Osteocyte (in vitro differentiated cells): ENCODE measurements at places on chromosomes 16 and 17. TPM values are rescaled to one million over a fixed set of nuclear protein-coding genes. Genes with fewer than 3 reads are reported as not detected.

The ENPP7 gene
- total RNA-seq = not detected in 2 replicates

GRCh38 chr16:11211061-11211976 lies 44.7 kb downstream of the SOCS1 start:
- H3K4me3 ChIP-seq = no peak overlapping the region
- DNase-seq = no peak
- peaks cover 10% of the 10 kb centered on the region for H3K27me3 ChIP-seq
- no peaks in the 10 kb centered on the region for H3K36me3 ChIP-seq

DNA sequence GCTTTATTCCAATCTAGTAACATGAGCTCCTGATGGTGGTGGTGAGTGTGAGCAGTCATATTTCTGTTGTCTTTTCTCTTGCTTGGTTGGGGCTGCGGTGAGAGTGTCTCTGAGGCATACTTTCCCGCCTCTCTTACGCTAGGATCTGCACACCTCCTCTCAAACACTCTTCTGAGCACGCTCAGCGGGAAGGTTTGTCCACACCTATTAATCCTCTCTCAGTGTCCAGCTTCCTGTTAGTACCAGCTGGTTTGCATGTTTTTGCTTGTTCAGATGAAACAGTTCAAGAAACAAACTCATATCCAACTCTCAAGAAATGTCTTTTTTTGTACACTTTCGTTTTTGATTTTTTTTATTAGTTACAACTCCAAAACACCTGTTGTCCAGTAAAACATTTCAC lies 89.5 kb downstream of the CCDC182 start:
- H3K36me3 ChIP-seq = peaks cover 9% of the 10 kb centered on the region
- peaks cover 3% of the 10 kb centered on the region for H3K4me1 ChIP-seq
- H3K4me3 ChIP-seq = no peak overlapping the region
- no peak for DNase-seq
- no peak overlapping the region for H3K27ac ChIP-seq

GRCh38 chr16:22627043-22627442 lies 116.4 kb downstream of the NPIPB5 start:
- H3K4me1 ChIP-seq = no peaks in the 10 kb centered on the region
- no peaks in the 10 kb centered on the region for H3K36me3 ChIP-seq

DNA sequence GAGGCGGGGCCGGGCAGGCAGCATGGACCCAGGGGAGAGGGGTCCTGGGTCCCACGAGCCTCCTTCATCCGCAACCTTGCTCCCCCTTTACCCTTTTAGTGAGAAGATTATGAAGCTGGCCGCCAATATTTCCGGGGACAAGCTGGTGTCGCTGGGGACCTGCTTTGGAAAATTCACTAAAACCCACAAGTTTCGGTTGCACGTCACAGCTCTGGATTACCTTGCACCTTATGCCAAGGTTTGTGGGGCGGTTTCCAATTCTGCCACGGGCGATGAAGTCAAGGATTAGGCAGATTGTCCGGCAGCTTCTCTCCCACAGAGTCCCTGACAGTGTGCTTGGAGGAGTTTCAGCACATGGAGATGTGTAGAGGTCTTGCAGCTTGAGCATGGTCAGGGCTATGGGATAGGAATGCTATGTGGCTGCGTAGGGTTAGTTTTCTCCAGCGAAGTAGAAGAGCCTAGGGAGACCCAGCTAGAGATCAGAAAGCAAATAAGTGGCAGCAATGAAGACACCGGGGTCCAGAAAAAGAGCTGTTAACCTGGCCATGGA lies 598 bp downstream of the NIP7 start:
- peaks cover 15% of the 10 kb centered on the region for H3K36me3 ChIP-seq
- H3K27me3 ChIP-seq = no peaks in the 10 kb centered on the region
- DNase-seq = no peak
- H3K4me1 ChIP-seq = peaks cover 36% of the 10 kb centered on the region
- H3K4me3 ChIP-seq = peak overlapping the region; percentile 98

The TRAPPC1 gene
- 122 and 127 TPM in 2 replicates for total RNA-seq

The KRTAP2-2 gene
- not detected in 2 replicates for total RNA-seq

GRCh38 chr16:88074041-88074440 lies 122.8 kb downstream of the BANP start:
- DNase-seq = no peak
- H3K4me3 ChIP-seq = no peak overlapping the region
- H3K27ac ChIP-seq = no peak overlapping the region
- H3K4me1 ChIP-seq = peaks cover 2% of the 10 kb centered on the region
- H3K36me3 ChIP-seq = peaks cover 26% of the 10 kb centered on the region
- no peaks in the 10 kb centered on the region for H3K27me3 ChIP-seq

GRCh38 chr17:78953356-78954350 lies 26.1 kb downstream of the LGALS3BP start:
- peaks cover 36% of the 10 kb centered on the region for H3K4me1 ChIP-seq
- H3K27me3 ChIP-seq = no peaks in the 10 kb centered on the region
- H3K36me3 ChIP-seq = no peaks in the 10 kb centered on the region
- peak overlapping the region; percentile 41 for H3K27ac ChIP-seq

DNA sequence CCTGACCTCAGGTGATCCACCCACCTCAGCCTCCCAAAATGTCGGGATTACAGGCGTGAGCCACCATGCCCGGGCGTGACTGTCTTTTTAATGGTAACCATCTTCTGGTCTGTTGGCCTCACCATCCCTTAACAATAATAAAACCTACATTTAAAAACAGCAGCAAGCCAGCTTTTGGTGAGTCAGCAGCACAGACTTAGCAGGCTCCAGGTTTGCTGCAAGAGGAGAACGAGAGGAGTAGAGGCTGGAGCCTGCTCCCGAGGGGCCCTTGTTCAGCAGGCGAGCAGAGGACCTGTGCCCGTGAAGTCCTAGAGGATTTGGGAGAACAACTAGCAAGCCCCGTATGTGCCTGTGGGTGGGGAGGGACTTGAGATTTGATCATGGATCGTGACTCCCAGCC lies 35.7 kb downstream of the MYH13 start:
- H3K27ac ChIP-seq = no peak overlapping the region
- H3K4me3 ChIP-seq = no peak overlapping the region
- no peaks in the 10 kb centered on the region for H3K36me3 ChIP-seq
- no peaks in the 10 kb centered on the region for H3K4me1 ChIP-seq
- H3K27me3 ChIP-seq = no peaks in the 10 kb centered on the region
- no peak for DNase-seq

The GAS7 gene
- 18.1 and 18.4 TPM in 2 replicates for total RNA-seq

DNA sequence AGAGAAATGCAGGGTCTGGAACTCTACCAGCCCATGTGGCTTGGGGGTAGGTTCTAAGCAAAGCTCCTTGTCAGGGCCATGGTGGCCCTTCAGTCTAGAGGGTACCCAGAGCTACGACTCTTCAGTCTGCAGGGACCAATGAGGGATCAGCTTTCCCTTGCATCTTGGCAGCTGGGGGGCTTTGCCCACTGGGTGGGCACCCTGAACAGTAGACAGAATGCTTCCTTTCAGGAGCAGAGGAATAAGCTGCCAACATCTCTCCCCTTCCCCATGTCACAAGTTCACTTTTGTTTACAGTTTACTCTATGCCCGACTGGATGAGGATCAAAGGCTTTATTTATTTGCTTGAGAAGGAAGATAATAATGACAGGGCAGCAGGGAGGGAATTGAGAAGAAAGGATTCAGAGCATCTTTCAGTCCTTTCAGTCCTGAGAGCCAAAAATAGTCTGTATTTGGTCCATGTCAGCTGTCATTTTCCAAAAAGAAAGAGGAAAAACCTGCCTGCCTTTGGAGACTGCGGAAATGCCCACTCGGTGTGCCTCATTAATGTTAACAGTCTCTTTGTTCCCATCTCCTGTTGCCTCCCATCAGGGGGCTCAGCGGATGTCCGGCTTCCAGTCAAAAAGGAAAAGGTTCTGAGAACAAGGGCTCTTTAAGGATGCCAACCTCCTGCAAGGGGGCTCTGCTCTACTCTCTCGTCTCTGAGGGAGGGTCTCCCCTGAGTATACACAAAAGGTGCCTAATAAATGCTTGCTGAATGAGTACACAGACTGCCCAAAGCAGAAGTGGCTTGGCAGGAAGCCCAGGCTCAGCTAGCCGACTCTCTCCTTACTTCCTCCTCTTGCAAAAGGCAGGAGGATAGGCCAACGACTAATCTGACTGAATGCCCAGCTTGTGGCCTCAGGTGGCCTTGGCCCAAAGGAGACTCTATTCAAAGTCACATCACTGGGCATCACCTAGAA lies 17.1 kb downstream of the TRAF4 start:
- peaks cover 16% of the 10 kb centered on the region for H3K4me1 ChIP-seq
- DNase-seq = no peak
- no peaks in the 10 kb centered on the region for H3K27me3 ChIP-seq
- H3K4me3 ChIP-seq = no peak overlapping the region

- no peak overlapping the region for H3K27ac ChIP-seq
- no peak overlapping the region for H3K4me3 ChIP-seq
- H3K27me3 ChIP-seq = peaks cover 16% of the 10 kb centered on the region
- DNase-seq = no peak
- peaks cover 28% of the 10 kb centered on the region for H3K4me1 ChIP-seq
These were observed 358.2 kb upstream of the TNRC6C start for GRCh38 chr17:77600346-77600745.

The CD300LF gene
- not detected in 2 replicates for total RNA-seq

- H3K4me3 ChIP-seq = no peak overlapping the region
- DNase-seq = no peak
- no peak overlapping the region for H3K27ac ChIP-seq
- H3K4me1 ChIP-seq = peaks cover 5% of the 10 kb centered on the region
These were observed 345.0 kb downstream of the SLC39A11 start for GRCh38 chr17:72747501-72747900.

- H3K27ac ChIP-seq = no peak overlapping the region
- H3K27me3 ChIP-seq = peaks cover 12% of the 10 kb centered on the region
- H3K36me3 ChIP-seq = no peaks in the 10 kb centered on the region
- H3K4me1 ChIP-seq = no peaks in the 10 kb centered on the region
- no peak for DNase-seq
These were observed 11.5 kb downstream of the HSD17B2 start for GRCh38 chr16:82046541-82046940.

DNA sequence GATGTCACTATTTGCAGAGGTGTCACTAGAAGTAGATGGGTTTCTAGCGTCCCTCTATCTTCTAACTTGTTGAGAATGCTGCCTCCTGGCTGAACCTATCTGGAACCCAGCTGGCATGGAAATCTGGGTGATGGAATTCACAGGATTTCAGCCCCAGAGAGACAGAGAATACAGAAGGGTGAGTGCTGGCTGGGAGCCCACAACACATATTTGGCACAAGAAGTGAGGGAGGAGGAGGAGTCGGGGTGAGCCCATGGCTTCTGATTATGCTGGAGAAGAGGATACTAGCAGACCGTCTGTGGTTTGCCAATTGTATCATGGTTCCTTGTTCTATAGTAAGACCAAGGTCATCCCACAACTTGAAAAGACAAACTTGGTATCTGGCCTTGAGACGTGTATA lies 557.8 kb upstream of the SALL1 start:
- H3K36me3 ChIP-seq = no peaks in the 10 kb centered on the region
- H3K27ac ChIP-seq = no peak overlapping the region
- no peaks in the 10 kb centered on the region for H3K27me3 ChIP-seq

GRCh38 chr16:12344577-12345343 lies 368.2 kb downstream of the SNX29 start:
- no peak overlapping the region for H3K4me3 ChIP-seq
- H3K4me1 ChIP-seq = peaks cover 12% of the 10 kb centered on the region
- no peak overlapping the region for H3K27ac ChIP-seq
- no peaks in the 10 kb centered on the region for H3K27me3 ChIP-seq
- DNase-seq = no peak

The GNGT2 gene
- total RNA-seq = not detected in 2 replicates

GRCh38 chr16:87054856-87055255 lies 262.3 kb downstream of the C16orf95 start:
- peaks cover 8% of the 10 kb centered on the region for H3K4me1 ChIP-seq
- DNase-seq = no peak
- no peak overlapping the region for H3K4me3 ChIP-seq

DNA sequence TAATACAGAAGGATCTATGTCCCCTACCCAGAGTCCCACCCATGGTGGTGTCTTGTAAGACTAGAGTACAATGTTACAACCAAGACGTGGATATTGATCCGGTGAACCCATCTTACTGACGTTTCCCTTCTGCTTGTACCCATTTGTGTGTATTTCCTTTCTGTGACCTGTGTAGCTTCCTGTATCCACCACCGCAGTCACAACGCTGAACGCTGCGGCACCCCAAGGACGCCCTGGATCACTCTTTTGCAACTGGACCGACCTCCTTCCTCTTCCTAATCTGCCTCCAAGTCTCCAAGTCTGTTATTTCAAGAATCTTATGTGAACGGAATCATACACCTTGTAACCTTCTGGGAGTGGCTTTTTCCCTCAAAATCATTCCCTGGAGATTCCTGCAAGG lies 33.5 kb upstream of the CBX4 start:
- no peaks in the 10 kb centered on the region for H3K4me1 ChIP-seq
- DNase-seq = no peak
- H3K4me3 ChIP-seq = no peak overlapping the region
- peaks cover 16% of the 10 kb centered on the region for H3K27me3 ChIP-seq
- no peak overlapping the region for H3K27ac ChIP-seq

The NHLRC4 gene
- total RNA-seq = 0.57 and 1.7 TPM in 2 replicates

The ALOX15 gene
- total RNA-seq = not detected in 2 replicates

- no peaks in the 10 kb centered on the region for H3K27me3 ChIP-seq
- H3K4me3 ChIP-seq = no peak overlapping the region
- no peaks in the 10 kb centered on the region for H3K36me3 ChIP-seq
- H3K27ac ChIP-seq = no peak overlapping the region
- H3K4me1 ChIP-seq = peaks cover 13% of the 10 kb centered on the region
- DNase-seq = no peak
These were observed 7.9 kb downstream of the SLC12A3 start for GRCh38 chr16:56872863-56873391.

The TBX21 gene
- total RNA-seq = not detected in 2 replicates

GRCh38 chr16:59758848-59759247 lies 1024.7 kb upstream of the GOT2 start:
- peaks cover 3% of the 10 kb centered on the region for H3K36me3 ChIP-seq
- H3K4me1 ChIP-seq = no peaks in the 10 kb centered on the region
- no peak overlapping the region for H3K27ac ChIP-seq
- H3K27me3 ChIP-seq = peaks cover 9% of the 10 kb centered on the region

The SLC38A8 gene
- total RNA-seq = not detected in 2 replicates

DNA sequence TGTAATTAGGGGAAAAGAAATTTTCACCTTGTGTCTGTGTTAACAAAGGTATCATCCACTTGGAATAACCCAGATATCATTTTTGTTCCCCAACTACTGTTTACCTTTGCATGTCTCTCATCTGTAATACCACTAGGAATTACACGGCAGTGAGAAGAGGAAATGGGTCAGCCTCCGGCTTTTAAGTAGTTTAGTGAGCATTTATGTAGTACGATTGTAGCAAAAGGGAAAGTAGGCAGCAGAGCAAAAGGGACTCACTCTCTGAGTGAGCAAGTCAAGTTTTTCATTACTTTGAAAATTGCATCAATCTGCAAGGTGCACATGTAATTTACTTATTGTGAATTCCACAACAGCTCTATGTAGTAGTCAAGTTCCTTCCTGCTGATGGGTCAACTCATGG lies 11.2 kb downstream of the PHF12 start:
- H3K27ac ChIP-seq = no peak overlapping the region
- H3K27me3 ChIP-seq = no peaks in the 10 kb centered on the region
- peaks cover 10% of the 10 kb centered on the region for H3K36me3 ChIP-seq
- no peak for DNase-seq
- H3K4me1 ChIP-seq = peaks cover 32% of the 10 kb centered on the region
